Stimulated activated CD4-positive, alpha-beta T cell treated with anti-CD3 and anti-CD28 coated beads, Interleukin-1b, Interleukin-23, amount 100 ng/mL, for 48 hours (primary cell): ENCODE measurements at places on chromosomes 16 and 17.

DNA sequence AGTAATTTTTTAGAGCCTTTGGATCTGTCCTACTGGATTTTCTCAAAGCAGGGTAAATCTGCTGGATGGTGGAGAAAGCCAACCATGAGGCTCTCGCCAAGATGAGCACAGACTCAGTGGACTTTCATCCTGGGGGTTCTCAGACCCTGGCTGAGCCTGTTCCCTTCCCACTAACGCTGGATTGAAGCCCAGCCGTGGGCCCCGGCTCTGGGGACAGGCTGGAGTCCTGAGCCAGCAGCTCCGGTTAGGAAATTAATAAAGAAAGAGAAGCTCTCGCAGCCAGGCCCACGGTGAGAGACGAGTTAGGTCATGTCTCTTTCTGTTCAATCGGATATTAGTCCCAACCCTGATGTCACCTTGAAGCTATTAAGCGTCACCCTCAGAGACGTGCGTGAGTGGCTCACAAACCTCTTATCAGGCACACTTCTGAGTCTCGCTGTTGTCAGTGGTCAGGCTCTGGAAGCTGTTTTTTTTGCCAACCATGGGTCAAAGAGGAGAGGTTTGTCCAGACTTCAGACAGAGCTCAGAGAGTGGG lies 27.1 kb downstream of the MEOX1 start:
- no peak for DNase-seq

- no peak for DNase-seq
Observed at GRCh38 chr16:11836650-11837244, 14.6 kb downstream of the RSL1D1 start.

DNA sequence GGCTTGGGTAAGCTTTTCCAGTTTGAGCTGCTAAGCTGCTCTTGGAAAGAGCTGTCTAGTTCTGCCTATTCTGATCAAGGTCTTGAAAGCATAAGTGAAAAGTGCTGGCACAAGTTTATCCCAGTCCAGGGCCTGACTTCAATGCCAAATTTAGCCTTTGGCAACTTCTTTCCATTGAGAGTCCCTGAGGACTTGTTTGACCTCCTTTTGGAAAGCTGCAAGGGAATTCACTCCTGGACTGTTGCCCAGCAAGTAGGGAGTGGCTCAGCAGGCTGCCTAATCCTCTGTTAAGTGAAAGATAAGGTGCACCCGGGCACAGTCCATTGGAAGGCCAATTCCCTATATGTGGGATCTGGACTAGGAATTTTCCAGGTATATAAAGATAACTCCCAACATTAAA lies 16.0 kb upstream of the TANC2 start:
- DNase-seq = no peak

DNA sequence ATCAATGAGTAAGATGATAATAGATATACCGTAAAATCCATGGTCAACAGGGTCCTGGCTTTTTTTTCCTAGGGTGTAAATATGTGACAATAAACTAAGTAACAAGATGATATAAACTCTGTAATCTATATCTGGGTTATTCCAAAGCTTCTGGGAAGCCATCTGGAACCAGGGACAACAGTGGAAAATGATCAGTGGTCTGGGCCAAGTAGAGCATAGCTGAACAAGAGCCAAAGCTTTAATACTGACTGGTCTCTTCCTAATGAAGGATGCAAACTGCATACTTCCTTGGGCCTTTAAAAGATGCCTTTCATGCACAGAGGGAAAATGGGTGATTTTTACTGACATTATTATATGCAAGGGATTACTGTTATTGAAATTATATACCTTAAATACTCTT lies 8.9 kb downstream of the CA10 start:
- no peak for DNase-seq

DNA sequence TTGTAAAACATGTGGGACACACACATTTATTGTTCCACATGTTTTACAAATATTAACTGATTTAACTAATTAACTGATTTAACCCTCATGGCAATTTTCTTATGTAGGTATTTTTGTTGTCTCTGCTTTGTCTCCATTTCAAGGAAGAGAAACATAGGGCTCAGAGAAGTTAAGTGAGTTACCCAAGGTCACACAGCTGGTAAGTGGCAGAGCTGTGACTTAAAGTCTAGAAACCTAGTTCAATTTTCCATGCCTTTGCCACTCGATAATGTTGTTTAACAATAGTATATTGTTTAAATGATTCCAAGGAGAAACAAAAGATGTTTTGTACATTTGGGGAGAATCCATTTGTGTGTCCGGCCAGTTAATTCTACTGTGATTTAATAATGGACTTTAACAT lies 284.1 kb upstream of the CDH5 start:
- no peak for DNase-seq

- DNase-seq = peak; percentile 26
Observed at GRCh38 chr17:57697891-57698711, 47.0 kb downstream of the CCDC182 start.

- DNase-seq = no peak
Observed at GRCh38 chr17:44794851-44795413, 35.2 kb downstream of the GJC1 start.
